ENCODE measurements at places on chromosomes 6 and 20. TPM values are rescaled to one million over a fixed set of nuclear protein-coding genes. Genes with fewer than 3 reads are reported as not detected.

SLC32A1 gene
- not detected for total RNA-seq

ALDH8A1 gene
- total RNA-seq, result 0.18 TPM

OPRL1 gene
- 0.48 TPM for total RNA-seq

BMP7 gene
- total RNA-seq, result 0.57 TPM

RBM38 gene
- 34.9 TPM for total RNA-seq

DOK5 gene
- total RNA-seq, result not detected

NKX2-2 gene
- total RNA-seq, result not detected

PROKR2 gene
- not detected for total RNA-seq

CLIC5 gene
- not detected for total RNA-seq

PPP1R16B gene
- 0.12 TPM for total RNA-seq
